Fibroblast of skin of left quadriceps (primary cell): ENCODE measurements at places on chromosomes 3 and 15.

DNA sequence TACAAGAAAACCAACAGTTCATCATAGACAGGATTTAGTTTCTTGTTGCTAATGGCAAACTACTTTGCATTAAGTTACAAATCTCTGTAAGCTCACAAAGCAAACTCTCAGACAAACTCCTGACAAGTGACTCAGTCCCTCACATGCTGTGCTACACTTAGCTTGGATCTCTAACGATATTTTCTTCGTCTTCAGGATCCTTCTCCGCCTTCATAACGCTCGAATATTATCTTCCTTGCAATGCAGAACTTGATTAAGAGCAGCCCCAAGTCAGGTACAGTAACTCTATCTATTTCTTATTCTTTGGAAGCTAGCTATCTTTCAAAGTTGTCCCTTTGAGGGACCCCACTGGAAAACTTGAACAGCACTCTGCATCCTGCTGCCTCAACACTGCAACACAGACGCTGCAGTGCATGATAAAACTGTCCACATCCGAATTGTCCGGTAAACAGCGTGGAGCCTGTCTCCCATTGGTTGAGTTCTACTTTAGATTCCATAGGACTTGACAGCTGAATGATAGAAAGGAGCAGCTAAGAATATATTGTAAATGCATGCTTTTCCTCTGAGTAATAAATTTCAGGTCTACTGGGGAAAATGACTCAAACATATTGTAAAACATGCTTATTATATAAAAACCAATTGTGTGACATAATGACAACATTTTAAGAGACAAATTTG, 61.3 kb downstream of the UACA start:
- DNase-seq, result no peak

- DNase-seq, result no peak
Observed at GRCh38 chr15:50653156-50653743, 33.3 kb downstream of the TRPM7 start.

- no peak for DNase-seq
Observed at GRCh38 chr3:112357930-112358780, 25.2 kb downstream of the CD200 start.

GRCh38 chr3:133468251-133468721, 68.4 kb downstream of the BFSP2 start:
- DNase-seq, result no peak

DNA sequence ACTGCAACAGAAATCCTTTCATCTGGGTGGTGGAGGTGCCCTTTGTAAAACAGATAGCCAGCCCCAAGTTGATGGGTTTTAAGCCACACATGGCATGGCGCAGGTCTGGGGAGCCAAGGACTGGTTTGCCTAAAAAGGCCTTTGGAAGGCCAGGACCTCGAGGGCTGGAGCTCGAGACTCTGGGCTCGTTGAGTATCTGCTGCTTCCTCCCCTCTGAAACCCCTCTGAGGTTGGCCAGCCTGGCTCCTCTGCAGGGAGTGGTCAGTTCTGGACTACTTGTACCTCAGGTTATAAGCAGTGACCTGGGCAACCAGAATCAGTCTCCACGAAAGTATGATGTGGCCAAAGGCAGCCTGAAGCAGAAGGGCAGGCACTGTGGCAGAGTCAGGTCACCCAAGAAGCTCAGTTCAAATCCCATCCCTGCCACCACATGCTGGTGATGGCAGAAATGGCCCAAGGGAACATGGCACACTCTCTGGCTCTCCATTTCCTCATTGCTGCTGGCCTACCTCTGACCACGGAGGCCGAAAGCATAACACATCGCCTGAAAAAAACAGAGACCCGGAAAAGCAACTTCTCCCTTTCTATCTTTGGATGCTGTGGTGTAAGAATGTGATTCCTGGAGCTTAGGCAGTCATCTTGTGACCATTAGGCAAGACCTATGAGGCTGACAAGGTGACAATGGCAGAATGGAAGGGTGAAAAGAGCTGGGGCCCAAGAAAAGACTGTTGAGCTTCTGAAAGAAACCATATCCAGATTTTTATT, 51.2 kb downstream of the WNT7A start:
- DNase-seq, result no peak
